ENCODE measurements at places on chromosomes 12 and 14.

DNA sequence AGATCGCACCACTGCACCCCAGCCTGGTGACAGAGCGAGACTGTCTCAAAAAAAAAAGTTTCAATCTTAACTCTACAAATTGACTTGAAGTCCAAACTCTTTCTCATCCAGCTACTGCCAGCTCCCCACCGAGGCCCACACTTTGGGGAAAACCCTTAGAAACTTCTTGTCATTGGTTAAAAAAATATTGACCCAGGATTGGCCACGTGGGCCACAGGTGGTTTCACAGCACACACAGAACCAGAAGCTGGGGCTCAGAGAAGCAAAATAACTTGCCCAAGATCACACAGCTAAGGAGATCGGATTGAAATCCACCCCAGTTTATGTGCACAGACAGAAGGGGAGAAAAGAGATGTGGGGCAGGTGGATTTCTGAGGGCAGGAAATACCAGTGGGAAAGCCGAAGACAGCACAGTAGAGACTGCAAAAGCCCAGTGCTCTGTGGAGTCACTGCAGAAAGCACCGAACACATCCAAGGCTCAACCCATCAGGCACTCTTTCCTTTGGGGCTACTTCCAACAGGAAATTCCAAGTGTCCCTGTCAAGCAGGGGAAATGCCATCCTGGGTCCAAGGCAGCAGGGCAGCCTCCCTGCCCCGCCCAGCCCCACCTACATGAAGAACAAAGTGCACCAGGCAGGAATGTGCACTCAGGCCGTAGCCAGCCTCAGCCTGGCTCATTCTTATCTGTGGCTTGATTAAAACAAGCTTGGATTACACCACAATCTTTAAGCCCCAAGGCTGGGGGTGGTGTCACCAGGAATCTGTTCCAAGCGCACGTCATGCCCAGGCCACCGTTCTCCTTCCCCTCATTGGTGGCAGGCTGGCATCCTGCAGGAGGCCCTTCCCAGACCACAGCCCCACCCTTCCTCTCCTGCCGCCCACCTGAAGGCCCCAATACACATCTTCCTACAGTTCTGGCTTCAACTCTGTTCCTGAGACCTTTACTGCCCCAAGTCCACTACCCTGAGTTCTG lies 72.5 kb downstream of the ITPK1 start:
- no peak for DNase-seq

DNA sequence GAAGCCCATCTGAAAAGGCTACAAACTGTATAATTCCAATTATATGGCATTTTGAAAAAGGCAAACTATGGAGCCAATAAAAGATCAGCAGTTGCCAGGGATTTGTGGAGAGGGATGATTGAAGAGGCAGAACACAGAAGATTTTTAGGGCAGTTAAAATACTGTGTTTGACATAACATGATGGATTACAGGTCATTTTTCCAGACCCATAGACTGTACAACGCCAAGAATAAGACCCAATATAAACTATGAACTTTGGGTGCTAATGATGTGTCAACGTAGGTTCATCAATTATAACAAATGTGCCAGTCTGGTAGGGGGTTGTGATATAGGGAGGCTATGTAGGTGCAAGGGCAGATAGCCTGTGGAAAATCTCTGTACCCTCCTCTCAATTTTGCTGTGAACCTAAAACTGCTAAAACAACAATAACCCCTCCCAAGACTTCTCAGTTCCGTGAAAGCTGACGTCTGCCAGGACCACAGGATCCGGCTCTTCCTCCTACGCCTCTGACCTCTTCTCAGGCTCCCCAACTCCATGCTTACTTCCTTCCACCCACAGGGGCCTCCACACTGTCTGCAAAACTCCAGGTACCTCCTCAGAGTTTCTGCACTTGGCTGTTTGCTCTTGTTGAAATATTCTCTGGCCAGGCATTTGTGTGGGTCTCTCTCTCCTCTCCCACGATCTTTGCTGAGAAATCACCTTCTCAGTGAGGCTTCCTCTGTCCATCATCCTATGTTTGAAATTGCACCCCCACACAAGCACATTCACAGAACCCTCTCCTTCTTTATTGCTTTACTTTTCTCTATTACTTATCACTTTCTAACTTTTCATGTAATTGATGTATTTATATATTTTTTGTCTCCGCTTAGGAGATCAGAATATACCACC lies 131.4 kb downstream of the BBS10 start:
- DNase-seq: no peak

DNA sequence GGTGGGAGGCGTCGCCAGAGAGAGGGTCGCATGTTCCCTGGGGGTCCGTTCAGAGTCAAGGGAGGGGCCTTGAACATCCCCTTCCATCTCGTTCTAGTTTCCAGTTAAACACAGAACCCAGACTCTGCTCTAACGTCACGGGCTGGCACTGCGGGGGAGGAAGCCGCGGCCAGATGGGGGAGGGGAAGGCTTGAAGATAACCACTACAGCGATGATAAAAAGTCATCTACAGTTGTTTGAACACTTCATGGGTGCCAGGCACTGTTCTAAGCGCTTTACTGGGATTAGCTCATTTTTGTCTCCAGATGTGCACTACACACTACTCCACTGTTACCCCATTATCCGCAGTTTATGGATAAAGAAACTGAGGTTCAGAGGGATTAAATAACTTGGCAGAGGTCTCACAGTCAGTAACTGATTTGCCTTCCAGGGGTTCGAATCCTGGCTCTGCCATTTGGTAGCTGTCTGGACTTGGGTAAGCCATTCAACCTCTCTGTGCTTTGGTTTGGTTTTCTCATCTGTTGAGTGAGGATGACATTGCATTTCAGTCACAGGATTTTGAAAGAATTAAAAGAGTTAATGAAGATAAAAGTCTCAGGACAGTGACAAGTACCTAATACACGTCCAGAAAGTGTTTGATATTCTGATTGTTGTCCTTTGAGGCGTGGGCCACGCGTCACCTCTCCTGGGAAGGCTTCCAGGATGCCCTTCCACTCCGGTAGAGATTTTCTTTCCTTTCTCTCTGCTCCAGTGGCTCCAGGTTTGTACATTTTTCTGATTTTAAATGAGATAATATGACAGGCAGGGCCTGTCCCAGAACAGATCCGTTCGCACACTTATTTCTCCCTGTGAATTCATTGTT lies 798 bp upstream of the RASAL1 start:
- DNase-seq: no peak

DNA sequence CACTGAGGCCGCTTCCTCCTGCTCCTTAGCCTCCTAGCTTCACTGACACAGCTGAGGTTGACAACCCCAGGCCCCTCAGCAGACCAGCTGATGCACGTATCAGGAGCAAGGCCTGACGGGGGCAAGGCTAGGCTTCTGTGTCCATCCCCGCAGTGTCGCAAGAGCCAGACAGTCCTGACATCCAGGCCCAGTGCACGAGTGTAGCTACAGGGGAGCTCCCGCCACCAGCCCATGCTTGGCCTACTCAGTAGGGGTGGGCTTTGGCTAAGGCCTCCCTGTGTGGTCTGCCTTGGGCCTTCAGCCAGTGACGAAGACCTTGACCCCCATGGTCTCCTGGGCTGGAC lies 179.1 kb downstream of the DPF3 start:
- DNase-seq: no peak

- no peak for DNase-seq
Measured at GRCh38 chr14:67270933-67271332, 29.7 kb downstream of the PALS1 start.

Data from NCI-H1105 treated with DMSO at 0.1 percent for 48 hours (cell line).